ENCODE measurements at places on chromosomes 7 and 10.

- no peak for DNase-seq
These were observed 1.1 kb downstream of the WASL start for GRCh38 chr7:123747620-123748141.

DNA sequence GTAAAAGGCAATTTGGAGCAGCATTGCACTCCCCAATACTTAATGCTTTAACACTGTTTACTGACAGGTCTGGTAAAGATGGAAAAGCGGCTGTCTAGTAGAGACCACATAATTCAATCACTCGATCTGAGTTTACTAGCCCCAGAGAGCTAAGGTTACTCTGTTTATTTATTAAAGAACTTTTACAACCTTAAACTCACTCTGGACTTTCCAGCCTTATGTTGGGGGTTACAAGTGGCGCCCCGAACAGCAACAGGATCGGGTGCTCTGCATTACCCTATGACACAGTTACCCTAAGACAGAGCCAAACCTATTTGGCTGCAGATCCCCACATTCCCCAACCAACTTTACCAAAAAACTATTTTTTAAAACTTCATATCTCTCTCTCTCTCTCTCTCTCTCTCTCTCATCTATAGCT, 43.9 kb downstream of the MRPS24 start:
- DNase-seq: no peak

DNA sequence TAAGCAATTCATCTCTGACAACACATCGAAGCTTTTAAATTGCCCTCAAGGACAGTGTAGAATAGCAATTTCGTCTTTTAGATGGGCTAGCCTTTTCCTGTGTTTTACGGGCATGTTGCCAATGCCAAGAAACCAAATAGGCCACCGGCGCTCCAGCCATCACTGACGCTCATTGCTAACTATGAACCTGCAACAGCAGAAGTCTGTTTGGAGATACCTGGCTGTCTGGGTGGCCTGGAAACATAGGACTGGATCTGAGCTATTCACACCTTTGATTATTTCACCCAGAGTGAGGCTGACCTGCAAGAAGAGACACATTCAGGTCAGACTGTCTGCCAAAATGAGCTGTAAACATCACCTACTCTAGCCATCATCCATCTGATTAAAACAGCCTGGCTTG, 12.0 kb downstream of the KPNA7 start:
- DNase-seq: no peak

DNA sequence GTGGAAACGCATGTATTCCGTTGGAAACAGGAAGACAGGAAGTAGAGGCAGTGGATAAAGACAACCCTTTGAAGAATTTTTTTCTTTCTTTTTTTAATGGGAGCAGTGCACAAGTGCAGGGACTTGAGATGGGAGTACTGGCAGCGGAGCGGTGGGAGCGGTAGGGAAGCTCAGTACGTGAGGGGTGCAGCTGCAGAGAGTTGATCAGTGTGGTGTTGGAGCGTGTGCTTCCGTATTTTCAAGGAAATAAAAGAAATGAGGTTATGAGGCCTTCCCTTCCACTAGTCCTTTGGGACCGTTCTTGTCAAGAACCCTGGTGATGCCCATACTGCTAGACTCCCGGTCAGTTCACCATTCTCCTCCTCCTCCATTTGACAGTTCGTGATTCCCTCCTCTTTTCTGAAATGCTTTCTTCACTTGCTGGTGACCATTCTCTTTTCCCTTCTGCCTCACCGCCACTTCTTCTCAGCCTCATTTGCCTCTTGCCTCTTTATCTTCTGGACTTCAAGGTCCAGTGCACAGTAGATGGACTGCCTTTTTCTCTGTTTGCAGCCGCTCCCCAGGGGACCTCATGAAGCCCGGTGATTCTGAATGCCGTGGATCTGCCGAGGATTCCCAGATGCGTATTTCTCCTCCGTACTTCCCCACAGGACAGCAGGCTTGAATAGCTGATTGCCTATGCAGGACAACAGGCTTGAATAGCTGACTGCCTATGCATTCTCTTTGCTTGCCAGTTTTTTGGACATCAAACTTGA, 39.1 kb upstream of the TMEM236 start:
- DNase-seq: no peak

DNA sequence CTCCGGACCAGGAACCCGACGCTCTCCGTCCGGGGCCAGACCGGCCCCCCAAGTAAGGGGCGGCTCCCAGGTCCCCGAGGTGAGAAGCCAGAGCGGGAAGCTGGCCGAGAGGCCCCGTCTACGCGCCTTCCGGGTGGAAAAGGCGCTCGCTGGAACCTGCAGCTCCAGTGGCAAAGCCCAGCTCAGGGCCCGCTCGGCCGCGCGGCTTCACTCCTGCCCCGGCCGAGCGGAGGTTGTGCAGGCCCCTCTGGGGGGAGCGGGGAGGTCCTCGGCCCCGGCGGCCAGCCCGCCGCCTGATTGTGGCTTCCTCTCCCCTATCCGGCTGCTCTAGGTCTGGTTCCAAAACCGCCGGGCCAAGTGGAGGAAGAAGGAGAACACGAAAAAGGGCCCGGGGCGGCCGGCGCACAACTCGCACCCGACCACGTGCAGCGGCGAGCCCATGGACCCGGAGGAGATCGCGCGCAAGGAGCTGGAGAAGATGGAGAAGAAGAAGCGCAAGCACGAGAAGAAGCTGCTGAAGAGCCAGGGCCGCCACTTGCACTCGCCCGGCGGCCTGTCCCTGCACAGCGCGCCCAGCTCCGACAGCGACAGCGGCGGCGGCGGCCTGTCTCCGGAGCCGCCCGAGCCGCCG, 2.9 kb downstream of the UNCX start:
- DNase-seq: no peak

- no peak for DNase-seq
These were observed 216.7 kb downstream of the FOXP2 start for GRCh38 chr7:114631249-114631822.

GRCh38 chr7:50735333-50735732, 47.4 kb downstream of the GRB10 start:
- DNase-seq: no peak

DNA sequence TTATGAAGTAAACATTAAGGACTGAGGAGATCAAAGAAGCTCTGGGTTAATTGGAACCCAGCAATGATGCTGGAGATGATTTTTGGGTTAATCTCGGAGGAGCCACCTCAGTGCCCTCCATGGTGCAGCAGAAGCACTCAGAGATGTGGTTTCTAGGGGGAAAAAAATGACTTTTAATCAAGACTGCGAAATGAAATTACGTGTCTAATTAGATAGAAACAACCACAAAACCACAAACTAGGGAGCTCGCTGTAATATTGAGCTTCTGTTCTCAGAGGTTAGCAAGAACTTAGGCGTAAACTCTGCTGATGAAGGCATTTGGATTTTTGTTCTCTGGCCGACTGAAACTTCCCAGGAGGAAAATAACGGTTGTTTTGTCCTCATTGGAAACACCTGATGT, 319.0 kb downstream of the GRID1 start:
- no peak for DNase-seq

- DNase-seq: no peak
These were observed 39.5 kb upstream of the TECTB start for GRCh38 chr10:112243713-112244112.
